ENCODE measurements at places on chromosomes 6 and 20. TPM values are rescaled to one million over a fixed set of nuclear protein-coding genes. Genes with fewer than 3 reads are reported as not detected.

LPA gene
- not detected for total RNA-seq

ADGB gene
- total RNA-seq, result not detected

TRIM10 gene
- not detected for total RNA-seq

TGM2 gene
- total RNA-seq, result 32.7 TPM

PAK5 gene
- total RNA-seq, result not detected

DNA sequence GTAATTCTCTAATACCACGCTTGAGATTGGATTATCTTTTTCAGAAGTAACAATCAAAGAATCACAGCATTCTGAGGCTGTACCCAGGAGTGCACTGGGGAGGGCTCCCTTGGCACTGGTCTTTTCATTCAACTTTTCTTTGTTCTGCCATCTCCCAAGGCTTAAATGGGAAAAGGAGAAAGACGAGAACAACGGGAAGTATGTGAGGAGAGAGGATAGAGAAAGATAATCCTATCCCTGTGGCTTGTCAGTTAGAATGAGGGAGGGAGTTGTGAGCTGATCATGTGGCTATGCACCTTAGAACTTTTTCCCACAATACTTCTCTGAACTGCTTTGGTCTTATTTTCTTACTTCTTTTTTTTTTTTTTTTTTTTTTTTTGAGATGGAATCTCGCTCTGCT lies 83.1 kb downstream of the CAP2 start:
- no peaks in the 10 kb centered on the region for H3K27me3 ChIP-seq
- no peak overlapping the region for H3K4me3 ChIP-seq
- peak overlapping the region; percentile 13 for H3K27ac ChIP-seq

DNA sequence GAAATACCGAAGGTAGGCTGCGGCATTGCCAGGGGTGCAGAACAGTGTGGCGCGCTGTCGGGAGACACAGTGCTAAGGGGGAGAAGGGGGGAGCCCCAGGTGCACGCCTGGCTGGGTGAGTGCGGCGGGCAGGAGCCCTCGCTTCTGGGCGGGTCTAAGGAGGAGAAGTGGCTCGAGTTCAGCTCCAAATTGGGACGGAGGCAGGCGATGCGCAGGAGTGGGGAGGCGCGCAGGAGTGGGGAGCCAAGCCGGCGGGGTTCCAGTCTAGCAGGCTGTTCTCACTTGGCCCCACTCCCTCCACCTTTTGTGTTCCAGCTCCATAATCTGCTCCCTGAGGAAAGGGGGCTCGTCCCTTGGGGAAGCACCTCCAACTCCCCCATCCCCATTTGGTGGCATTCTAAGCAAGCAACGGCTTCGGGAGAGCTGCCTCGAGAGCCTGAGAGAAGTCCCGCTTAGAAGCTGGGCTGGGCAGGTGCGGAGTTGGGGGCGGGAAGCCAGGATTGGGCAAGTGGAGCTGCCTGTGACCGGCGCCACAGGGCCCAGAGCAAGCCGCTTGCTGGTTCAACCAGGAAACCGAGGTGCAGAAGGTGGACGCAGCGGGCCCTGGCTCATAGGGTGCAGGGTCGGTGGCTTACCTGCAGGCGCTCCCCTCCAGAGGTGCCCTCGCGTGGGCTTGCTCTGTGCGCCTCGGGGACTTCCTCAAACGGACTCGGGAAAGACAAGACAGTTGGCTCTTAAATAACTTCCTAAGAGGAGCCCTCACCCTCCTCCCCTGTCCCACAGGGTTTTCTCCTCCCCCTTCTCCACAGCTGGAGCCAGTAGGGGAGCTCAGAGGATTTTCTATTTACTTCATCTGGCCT lies at the start of gene F13A1:
Gene F13A1, minus strand, starts transcription at position 711 of the 860 bp plus-strand sequence. CDS start 1,998 bp downstream, outside the sequence.
- H3K4me3 ChIP-seq, result peak within 1 kb of the TSS; percentile 26
- DNase-seq, result no peak
- no peaks in the 10 kb centered on the region for H3K36me3 ChIP-seq

DNA sequence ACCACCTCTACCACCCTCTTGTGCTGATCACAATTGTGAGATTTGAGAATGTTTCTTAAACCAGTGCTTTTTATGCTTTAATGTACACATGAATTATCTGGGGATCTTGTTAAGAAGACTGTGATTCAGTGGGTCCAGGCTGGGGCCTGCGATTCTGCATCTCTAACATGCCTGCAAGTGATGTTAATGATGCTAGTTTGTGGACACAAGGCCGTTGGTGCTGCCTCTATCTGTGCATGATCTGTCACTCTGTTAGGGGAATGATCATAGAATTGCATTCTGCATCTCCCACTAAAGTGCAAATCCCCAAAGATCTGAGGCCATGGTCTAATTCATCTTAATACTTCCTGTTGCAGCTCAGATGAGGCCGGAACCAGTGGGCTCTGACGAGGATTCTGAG lies 746.5 kb downstream of the PTPRT start:
- no peak overlapping the region for H3K27ac ChIP-seq
- DNase-seq, result no peak
- no peaks in the 10 kb centered on the region for H3K27me3 ChIP-seq
- no peaks in the 10 kb centered on the region for H3K4me1 ChIP-seq
- no peaks in the 10 kb centered on the region for H3K36me3 ChIP-seq

- H3K27me3 ChIP-seq, result no peaks in the 10 kb centered on the region
- H3K4me3 ChIP-seq, result peak overlapping the region; percentile 9
- H3K4me1 ChIP-seq, result peaks cover 23% of the 10 kb centered on the region
- DNase-seq, result no peak
These were observed 100.6 kb upstream of the MLIP start for GRCh38 chr6:54010340-54011276.

GRCh38 chr20:49668181-49668877 lies 45.3 kb downstream of the B4GALT5 start:
- no peak overlapping the region for H3K4me3 ChIP-seq
- peaks cover 53% of the 10 kb centered on the region for H3K4me1 ChIP-seq
- H3K36me3 ChIP-seq, result no peaks in the 10 kb centered on the region
- no peaks in the 10 kb centered on the region for H3K27me3 ChIP-seq
- no peak for DNase-seq

GRCh38 chr6:159052720-159053119 lies 7.9 kb upstream of the TAGAP start:
- H3K27ac ChIP-seq, result no peak overlapping the region
- H3K4me3 ChIP-seq, result no peak overlapping the region
- H3K4me1 ChIP-seq, result no peaks in the 10 kb centered on the region
- H3K27me3 ChIP-seq, result peaks cover 32% of the 10 kb centered on the region

GRCh38 chr6:104729433-104729832 lies 130.3 kb downstream of the HACE1 start:
- H3K27me3 ChIP-seq, result no peaks in the 10 kb centered on the region
- H3K27ac ChIP-seq, result peak overlapping the region; percentile 27
- H3K4me3 ChIP-seq, result no peak overlapping the region
- peaks cover 18% of the 10 kb centered on the region for H3K4me1 ChIP-seq
- peaks cover 29% of the 10 kb centered on the region for H3K36me3 ChIP-seq

DNA sequence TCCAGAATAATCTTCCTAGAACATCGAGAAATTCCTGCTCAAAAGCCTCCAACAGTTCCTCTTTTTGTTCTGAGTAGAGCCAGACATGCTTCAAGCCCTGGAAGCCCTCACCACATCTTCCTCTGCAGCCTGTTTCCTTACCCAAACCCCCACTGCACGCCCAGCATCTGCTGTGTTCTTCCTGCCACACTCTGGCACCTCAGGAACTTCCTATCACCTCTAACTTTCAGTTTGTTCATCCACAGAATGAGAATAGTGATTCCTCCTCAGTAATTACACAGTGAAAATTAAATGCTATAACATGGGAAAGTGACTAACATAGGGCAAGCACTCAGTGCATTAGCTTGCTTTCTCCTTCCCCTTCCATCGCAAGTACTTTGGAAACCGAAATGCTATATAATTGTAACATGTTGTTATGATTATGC lies 26.3 kb downstream of the C6orf89 start:
- peaks cover 43% of the 10 kb centered on the region for H3K36me3 ChIP-seq
- no peak overlapping the region for H3K4me3 ChIP-seq
- no peaks in the 10 kb centered on the region for H3K27me3 ChIP-seq
- H3K4me1 ChIP-seq, result peaks cover 30% of the 10 kb centered on the region

DNA sequence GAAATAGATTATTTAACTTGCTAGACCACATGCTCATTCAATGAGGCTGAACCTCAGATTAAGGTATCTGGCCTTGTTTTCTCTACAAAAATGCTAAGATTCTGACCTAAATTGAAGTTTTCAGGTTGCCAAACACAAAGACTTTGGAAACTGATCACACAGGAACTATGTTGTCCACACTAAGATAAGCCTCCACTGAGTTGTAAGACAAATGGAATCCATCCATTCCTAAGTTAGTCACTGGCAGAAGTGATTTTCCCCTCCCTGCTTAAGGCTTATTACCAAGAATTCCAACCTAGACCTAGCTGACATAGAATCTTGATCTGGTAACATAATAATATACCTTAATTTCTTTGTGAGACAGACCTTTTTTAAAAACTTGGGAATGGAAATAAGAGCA lies 608.1 kb downstream of the TENT5A start:
- no peaks in the 10 kb centered on the region for H3K4me1 ChIP-seq
- H3K27ac ChIP-seq, result no peak overlapping the region
- H3K36me3 ChIP-seq, result no peaks in the 10 kb centered on the region
- peaks cover 4% of the 10 kb centered on the region for H3K27me3 ChIP-seq
- no peak overlapping the region for H3K4me3 ChIP-seq
- DNase-seq, result no peak

GRCh38 chr6:52666071-52666470 lies 4.8 kb upstream of the TMEM14A start:
- peaks cover 16% of the 10 kb centered on the region for H3K4me1 ChIP-seq
- H3K4me3 ChIP-seq, result no peak overlapping the region
- H3K27me3 ChIP-seq, result no peaks in the 10 kb centered on the region

DNA sequence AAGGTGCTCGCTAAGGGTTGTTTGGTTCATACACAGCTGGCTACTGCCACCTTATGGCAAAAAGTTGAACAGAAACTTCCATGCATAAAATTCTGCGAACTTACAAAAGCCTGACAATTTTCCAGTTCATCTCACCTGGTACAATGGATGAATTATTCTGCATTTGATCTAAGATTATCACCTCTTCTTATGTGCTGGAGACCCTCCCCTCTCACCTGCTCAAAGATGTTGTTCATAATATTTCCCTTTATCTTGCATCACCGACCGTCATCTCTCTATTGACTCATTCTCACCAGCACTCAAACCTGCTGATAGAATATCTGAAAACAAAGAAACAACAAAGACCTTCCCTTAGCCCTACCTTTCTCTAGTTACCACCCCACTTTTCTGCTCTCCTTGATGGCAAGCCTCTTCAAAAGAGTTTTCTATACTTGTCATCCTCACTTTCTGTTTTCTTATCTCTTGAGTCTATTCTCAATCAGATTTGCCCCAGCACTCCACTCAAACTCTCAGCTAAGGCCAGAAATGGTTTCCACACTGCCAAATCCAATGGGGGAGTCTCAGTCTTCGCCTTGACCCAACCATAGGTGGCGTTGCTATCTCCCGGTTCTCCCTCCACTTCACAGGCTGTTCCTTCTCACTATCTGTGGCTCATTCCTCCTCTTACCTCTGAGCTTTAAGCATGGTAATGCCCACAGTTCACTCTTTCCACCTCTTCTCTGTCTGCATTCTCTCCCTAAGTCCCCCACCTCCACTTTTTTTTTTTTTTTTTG lies 25.8 kb downstream of the SNRNP48 start:
- no peak overlapping the region for H3K27ac ChIP-seq
- peaks cover 6% of the 10 kb centered on the region for H3K36me3 ChIP-seq
- peaks cover 2% of the 10 kb centered on the region for H3K27me3 ChIP-seq
- no peak overlapping the region for H3K4me3 ChIP-seq
- peaks cover 20% of the 10 kb centered on the region for H3K4me1 ChIP-seq

DNA sequence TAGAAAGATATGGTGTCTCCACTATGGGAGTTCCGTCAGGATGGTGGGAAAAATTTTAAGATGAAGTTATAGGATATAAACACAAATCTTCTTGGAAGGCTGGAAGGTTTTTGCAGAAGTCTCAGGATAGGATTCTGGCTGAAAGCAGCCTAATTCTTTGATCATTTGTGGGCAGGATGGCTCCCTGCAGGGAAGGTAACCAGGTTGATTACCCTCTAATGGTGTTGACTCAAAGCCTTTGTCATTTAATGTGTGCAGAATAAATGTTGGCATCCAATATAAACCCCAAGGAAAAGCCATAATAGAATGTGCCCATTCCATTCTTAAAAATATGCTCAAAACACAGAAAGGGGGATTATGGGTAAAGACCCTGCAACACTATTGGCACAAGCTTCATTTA lies 204.3 kb downstream of the EPM2A start:
- no peaks in the 10 kb centered on the region for H3K4me1 ChIP-seq
- H3K27ac ChIP-seq, result no peak overlapping the region
- no peak overlapping the region for H3K4me3 ChIP-seq
- H3K36me3 ChIP-seq, result no peaks in the 10 kb centered on the region
- DNase-seq, result no peak

- peaks cover 9% of the 10 kb centered on the region for H3K27me3 ChIP-seq
- DNase-seq, result no peak
- peaks cover 2% of the 10 kb centered on the region for H3K36me3 ChIP-seq
- H3K4me1 ChIP-seq, result peaks cover 12% of the 10 kb centered on the region
- no peak overlapping the region for H3K4me3 ChIP-seq
These were observed 114.6 kb downstream of the TNFRSF21 start for GRCh38 chr6:47195011-47195650.

GRCh38 chr6:138092686-138093085 lies 14.5 kb downstream of the PERP start:
- H3K4me1 ChIP-seq, result peaks cover 25% of the 10 kb centered on the region
- H3K36me3 ChIP-seq, result peaks cover 26% of the 10 kb centered on the region
- DNase-seq, result no peak
- no peaks in the 10 kb centered on the region for H3K27me3 ChIP-seq
- no peak overlapping the region for H3K27ac ChIP-seq

- no peaks in the 10 kb centered on the region for H3K4me1 ChIP-seq
- no peak for DNase-seq
- no peak overlapping the region for H3K4me3 ChIP-seq
- H3K27me3 ChIP-seq, result peaks cover 45% of the 10 kb centered on the region
- H3K36me3 ChIP-seq, result no peaks in the 10 kb centered on the region
These were observed 48.2 kb upstream of the BLCAP start for GRCh38 chr20:37575884-37576283.

DNA sequence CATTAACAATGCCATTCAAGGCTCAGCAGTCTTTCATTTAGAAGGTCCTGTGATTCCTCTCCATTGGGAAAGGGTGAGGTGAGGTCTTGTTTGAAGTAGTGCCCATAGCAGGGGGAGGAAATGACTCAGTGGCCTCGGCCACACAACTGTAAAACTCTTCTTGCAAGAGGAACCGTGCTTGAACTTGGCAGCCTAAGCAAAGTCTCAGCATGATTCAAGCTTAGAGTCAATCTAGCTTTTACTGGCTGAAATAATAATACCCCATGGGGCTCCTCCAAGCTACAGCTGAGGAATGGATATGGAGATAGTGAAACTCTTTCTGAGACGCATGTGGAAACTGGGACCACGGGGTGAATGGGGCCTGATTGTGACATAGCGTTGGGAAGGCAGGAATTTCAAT lies 428.2 kb downstream of the BMP2 start:
- no peak overlapping the region for H3K27ac ChIP-seq
- H3K27me3 ChIP-seq, result no peaks in the 10 kb centered on the region
- no peak for DNase-seq
- H3K36me3 ChIP-seq, result no peaks in the 10 kb centered on the region

All from osteocyte (in vitro differentiated cells).